ENCODE measurements at places on chromosomes 5 and 9.
A peak's percentile ranks its signal among the peaks of the same experiment; 100 is the strongest.

DNA sequence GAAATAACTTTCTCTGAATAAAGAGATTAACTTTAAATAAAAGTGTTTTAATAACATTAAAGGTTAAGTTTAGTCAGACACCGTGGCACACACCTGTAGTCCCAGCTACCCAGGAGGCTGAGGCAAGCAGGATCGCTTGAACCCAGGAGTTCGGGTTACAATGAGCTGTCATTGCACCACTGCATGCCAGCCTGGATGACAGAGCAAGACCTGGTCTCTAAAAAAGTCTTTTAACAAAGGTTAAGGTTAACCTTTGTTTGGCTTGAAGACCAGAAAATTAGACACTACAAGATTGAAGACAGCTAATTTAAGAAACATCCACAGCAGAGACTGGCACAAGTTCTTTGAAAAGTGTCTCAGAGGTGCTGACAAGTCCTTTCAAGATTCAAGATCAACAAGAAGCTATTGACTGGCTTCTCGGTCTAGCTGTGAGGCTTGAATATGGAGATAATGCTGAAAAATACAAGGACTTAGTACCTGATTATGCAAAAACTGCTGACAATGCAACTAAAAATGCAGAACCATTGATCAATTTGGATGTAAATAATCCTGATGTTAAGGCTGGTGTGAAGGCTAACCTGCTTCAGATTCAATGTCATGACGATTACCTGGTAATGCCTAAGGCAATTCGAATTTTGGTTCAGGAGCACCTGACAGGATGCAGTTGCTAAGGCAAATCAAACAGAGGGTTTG, 48.8 kb downstream of the FAM81B start:
- H3K27me3 ChIP-seq = no peaks in the 10 kb centered on the region
- DNase-seq = peak; percentile 56
- peaks cover 42% of the 10 kb centered on the region for H3K4me1 ChIP-seq
- H3K4me3 ChIP-seq = peak overlapping the region; percentile 21

DNA sequence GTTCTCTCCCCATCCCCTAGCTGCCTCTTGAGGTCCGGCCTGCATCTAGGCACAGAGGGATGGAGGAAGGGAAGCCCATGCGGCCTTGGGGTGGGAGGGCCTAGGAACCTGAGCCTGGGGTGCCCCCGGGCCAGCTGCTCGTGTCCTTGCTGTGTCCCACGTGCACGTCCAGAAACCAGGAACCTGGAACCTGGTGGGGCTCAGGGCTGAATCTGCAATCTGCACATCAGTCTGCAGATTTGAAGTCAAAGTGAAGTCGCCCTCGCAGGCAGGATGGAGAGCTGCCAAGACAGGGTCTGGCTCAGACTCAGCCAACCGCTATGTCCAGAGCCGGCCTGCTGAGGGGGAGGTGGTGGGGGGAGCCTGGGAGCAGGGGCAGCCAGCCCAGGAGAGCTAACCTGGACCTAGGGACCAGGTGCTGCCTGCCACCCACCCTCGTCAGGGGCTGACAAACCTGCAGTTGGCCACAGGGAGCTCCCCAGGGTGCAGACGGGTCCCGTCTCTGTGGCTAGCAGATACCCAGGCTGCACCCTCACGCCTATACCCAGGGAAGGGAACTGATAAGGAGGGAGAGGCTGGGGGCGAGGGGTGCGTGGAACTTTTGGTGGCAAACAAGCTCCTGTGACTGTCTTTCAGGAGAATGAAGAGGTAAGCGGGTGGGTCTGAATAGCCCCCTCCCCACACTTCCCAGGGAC, 103.5 kb upstream of the SIMC1 start:
- H3K4me3 ChIP-seq = peak overlapping the region; percentile 73
- H3K27ac ChIP-seq = no peak overlapping the region
- peaks cover 40% of the 10 kb centered on the region for H3K27me3 ChIP-seq
- no peaks in the 10 kb centered on the region for H3K36me3 ChIP-seq

GRCh38 chr5:142883025-142883424, 112.8 kb downstream of the ARHGAP26 start:
- H3K4me3 ChIP-seq = no peak overlapping the region
- no peak for DNase-seq
- H3K4me1 ChIP-seq = peaks cover 20% of the 10 kb centered on the region
- no peaks in the 10 kb centered on the region for H3K27me3 ChIP-seq
- H3K27ac ChIP-seq = no peak overlapping the region

DNA sequence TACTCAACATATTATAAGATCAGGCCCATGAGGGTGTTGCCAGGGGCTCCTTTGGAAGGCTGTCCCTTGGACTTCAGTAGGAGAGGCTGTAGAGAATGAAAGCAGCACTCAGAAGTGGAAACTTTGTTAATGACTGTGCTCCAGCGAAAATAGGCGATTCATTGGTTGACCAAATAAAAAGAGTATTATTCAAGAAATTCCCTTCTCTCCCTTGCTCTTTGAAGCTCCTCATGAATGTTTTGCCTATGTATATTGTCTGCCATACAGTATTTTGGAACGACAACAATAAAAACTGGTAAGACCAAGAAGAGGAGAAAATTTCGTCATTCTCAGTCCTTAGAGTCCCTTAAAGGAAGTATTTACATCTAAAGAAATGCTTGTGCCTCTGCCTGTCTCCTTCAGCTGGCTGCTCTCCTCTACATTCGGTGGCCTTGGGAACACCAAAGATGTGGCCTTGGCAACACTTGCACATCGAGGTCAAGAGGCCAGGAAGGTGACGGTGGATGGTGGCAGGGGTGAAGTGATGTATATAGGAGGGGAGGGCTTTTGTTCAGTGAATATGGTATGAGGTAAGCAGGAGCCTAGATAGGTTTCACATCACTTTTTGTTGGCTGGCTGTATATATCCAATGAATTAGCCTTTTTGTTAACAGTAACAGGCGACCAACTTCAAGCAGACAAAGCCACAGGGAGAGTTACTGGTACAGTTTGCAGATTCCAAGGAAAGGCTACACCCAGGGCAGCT, 95.0 kb upstream of the ACTBL2 start:
- H3K27ac ChIP-seq = no peak overlapping the region
- DNase-seq = no peak
- no peaks in the 10 kb centered on the region for H3K4me1 ChIP-seq
- H3K4me3 ChIP-seq = no peak overlapping the region
- H3K27me3 ChIP-seq = no peaks in the 10 kb centered on the region

DNA sequence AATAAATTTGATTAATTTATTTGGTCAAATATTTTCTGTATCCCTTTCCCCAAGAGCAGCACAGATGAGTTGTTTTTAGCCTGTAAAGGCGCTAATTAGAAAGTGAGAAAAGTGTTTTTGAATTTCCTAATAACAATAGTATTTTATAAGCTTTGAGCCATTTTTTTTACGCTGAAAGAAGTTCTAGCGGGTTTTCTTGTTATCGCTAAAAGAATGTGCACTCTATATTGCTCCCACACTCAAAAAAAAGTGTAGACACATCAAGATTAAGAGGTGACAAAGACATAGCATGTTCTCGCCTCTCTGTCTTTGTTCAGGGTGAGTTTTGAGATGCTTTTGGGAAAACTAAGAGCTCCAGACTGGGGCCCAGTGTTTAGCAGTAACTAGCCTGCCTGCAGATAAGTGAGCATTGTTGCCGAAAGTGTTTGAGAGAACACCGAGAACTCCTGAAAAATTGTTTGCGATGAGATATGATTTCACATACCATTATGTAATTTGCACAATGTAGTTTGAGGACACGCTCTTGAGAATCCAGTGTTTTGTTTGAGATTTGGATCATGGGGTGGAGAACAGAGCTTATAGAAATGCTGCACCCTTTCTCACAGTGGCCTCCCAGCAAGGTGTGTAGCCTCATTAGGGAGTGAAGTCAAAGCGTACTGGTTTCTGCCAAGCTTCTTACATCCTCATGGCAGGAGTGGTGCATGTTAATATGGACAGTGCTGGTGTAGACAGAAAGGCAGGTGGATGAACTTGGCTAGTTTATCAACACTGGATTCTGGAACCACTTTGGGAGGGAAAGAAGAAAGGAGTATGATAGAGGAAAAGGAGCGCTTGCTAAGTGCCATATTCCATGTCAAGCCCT, 1.5 kb downstream of the F2R start:
- peaks cover 13% of the 10 kb centered on the region for H3K4me1 ChIP-seq
- H3K36me3 ChIP-seq = no peaks in the 10 kb centered on the region
- DNase-seq = no peak
- peaks cover 37% of the 10 kb centered on the region for H3K27me3 ChIP-seq
- peak overlapping the region; percentile 93 for H3K4me3 ChIP-seq
- H3K27ac ChIP-seq = no peak overlapping the region

DNA sequence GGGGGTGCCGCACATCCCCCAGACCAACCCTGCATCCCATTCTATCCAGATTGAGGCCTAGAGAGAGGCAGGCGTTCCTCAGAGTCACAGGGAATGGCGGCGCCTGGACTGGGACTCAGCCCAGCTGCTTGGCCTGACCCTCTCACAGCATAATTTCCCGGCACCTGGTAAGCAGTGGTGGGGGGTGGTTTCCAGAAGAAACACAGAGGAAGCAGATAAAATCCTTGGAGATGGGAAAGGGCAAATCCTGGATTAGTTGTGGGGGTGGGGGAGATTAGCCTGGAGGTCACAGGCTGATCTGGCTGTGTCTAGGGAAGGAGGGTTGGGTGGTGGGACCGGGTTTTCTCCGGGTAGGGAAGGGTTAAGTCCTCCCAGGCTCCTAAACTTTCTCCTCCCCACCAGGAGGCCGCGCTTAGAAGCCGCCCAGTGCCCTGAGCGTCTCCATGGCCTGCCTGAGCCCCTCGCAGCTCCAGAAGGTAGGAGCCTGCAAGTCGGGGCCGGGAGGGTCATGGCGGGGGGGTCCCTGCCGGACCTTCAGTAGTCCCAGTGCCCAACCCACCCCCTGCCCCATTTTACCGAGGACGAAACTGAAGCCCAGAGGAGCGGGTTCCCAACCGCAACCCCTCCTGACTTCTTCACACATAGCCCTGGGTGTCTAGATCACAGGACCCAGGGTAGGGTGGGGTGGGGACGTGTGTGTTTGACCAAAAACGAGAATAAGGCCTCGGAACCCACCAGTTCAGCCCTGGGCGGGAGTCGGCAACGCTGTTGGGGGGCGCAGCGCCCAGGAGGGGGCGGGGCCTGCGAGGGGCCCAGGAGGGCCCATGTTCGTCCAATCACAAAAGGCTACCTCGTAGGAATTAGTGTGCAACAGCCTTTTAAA, 1.3 kb downstream of the PHYHD1 start:
- peak overlapping the region; percentile 80 for H3K4me3 ChIP-seq
- DNase-seq = peak; percentile 92
- no peaks in the 10 kb centered on the region for H3K27me3 ChIP-seq
- H3K36me3 ChIP-seq = no peaks in the 10 kb centered on the region
- peak overlapping the region; percentile 95 for H3K27ac ChIP-seq

- no peaks in the 10 kb centered on the region for H3K27me3 ChIP-seq
- DNase-seq = no peak
- no peaks in the 10 kb centered on the region for H3K36me3 ChIP-seq
- H3K4me1 ChIP-seq = peaks cover 46% of the 10 kb centered on the region
- H3K4me3 ChIP-seq = no peak overlapping the region
These were observed 629.7 kb upstream of the ZNF608 start for GRCh38 chr5:125376059-125376641.

GRCh38 chr9:133113949-133114885, 6.8 kb downstream of the RALGDS start:
- H3K27ac ChIP-seq = no peak overlapping the region
- no peak for DNase-seq
- H3K4me1 ChIP-seq = no peaks in the 10 kb centered on the region
- no peak overlapping the region for H3K4me3 ChIP-seq
- H3K36me3 ChIP-seq = no peaks in the 10 kb centered on the region

All from GM23338 (cell line).